ENCODE measurements at places on chromosomes 1 and 21.

DNA sequence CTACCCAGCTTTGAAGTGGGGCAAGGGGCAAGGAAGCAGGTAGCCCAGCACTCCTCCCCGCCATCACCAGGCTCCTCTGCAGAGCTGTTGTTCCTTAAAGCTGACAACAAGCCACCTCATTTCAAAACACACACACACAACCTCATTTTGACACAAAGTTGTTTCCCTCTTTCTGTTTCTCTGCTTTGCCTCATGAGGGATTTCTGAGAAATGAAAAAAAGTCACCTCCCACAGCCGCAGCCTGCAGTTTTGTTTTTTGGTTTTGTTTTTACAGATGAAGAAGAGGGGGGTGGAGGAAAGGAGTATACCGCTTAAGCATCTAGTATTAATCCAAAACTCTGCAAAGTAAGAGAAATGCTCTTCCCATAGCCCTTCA lies 12.1 kb downstream of the MCL1 start:
- no peak for DNase-seq

- no peak for DNase-seq
These were observed 187.6 kb downstream of the LRRC40 start for GRCh38 chr1:70017770-70018169.

GRCh38 chr1:53585565-53585964 lies 126.4 kb downstream of the DMRTB1 start:
- no peak for DNase-seq

DNA sequence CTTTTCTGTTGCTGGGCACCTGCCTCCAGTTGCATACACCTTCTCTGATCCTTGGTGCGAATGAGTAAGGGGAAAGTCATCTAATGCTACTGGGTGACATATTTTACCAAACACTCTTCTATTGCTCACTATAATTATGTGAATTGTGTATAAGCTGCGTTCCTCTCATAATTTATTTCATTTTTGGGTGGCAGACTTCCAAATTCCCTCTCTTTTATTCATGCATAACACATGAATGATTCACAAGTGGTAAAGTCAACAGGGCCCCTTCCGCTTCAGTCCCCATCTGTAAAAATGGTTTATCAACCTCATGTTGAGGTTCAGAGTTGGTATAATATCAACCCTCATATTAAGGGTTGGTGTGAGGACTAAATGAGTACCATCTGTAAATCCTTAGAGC lies 3.2 kb upstream of the QSOX1 start:
- peak; percentile 84 for DNase-seq

DNA sequence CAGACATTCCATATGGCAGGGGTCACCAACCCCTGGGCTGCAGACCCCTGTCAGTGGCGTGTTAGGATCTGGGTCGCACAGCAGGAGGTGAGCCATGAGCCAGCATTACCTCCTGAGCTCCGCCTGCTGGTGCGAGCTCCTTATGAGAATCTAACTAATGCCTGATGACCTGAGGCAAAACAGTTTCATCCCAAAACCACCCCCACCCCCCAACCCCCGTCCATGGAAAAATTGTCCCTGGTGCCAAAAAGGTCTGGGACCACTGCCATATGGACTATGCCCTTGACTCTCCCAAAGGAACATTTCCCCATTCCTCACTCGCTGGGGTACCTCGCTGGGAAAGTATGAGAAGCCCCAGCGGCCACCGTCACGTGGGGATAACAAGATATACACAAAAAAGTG lies 6.4 kb upstream of the CPT2 start:
- no peak for DNase-seq

GRCh38 chr1:16170283-16170673 lies 14.4 kb upstream of the EPHA2 start:
- no peak for DNase-seq

DNA sequence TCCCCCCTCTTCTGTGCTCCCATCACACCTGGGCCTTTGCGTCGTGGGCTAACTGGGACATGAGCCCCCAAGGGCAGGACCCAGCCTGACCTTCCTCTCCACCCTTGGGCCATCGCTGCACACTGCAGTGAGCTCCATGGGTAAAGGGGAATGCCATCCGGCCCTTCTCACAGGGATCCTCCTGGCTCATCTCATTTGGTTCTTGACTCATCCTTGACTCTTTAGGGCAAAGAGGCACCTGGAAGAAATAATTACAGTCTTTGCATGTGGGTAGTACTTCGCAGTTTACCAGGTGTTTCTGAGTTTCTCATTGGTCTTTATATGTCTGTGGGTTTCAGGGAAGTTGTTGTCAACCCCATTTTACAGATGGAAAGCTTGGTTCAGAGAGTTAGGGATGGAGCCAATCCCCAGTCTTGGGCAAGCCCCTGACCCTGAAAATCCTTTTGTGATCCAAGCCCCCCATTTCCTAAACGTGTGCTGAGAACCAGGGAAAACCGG lies 59.3 kb upstream of the ID3 start:
- no peak for DNase-seq

DNA sequence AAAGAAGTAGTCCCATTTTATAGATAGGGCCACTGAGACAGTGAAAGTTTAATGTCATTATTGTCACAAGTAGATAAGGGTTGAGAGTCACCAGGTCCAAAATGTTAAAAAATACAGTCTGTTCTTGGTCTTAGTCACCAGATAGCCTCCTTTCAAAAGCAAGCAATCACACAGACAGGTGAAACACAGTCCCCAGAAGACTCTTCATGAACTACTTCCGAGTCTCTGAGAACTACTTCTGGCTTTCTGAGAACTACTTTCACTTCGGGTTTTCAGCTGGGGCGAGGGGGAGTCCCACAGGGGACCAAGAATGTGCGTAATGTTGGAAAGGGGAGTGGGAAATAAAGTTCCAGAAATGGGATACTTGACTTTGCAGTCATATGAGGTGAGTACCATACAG lies 143.2 kb downstream of the HHIPL2 start:
- DNase-seq, result no peak

- DNase-seq, result no peak
These were observed 107.8 kb downstream of the DISC1 start for GRCh38 chr1:231734417-231734816.

DNA sequence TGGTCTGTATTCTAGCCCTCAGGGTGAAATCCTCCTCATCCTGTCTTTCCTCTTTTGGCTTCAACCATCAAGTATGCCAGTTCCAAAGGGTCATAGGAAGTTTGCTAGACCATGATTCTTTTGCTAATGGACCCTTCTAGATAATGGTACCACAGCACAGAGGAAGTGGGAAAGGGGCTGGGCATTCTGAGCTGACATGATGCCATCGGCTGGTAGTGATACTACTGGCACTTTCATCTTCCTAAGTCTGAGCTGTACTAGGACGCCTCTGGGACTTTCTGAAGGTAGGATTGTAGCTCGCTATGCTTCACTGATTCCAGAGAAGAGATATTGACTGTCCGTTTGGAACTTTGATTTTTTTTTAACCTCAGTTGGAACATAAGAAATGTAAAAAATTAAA lies 11.4 kb downstream of the FASLG start:
- DNase-seq, result no peak

DNA sequence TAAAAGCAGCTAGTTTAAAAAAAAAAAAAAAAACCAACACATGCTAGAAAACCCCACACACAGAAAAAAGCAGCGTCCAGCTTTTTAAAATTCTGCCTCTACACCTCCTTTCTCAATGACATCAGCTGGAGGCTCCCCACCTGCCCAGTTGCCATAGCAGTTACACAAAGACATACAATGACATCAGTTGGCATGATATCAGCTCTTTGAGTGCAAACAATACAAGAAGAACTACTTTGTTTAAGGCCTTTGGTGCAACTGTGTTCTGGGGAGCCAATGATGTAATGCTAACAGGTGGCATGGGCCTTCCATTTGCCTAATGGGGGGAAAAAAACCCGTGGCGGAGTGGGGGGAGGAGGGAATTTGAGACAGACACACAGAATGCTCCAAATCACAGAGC lies 32.9 kb downstream of the DUSP10 start:
- DNase-seq, result peak; percentile 86

DNA sequence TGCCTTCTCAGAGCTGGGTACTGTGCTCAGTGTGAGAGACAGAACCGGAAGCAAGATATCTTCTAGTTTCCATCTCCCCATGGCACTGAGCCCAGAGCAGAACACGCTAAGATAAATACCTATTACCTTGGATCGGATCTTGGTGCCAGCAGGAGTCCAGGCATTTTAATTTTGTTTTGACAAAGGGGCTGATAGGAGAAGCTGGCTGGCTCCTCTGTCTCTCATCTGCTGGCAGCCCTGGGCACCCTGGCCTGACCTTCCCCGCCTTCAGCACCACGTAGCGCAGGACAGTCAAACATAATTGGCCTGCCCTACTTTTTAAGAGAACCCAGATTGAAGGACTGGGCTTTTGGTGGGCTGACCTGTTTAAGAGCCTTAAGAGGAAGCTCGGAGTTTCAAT lies 160.7 kb upstream of the KLHDC7A start:
- DNase-seq, result no peak

GRCh38 chr1:43648221-43648847 lies 1.6 kb upstream of the KDM4A start:
- peak; percentile 39 for DNase-seq

DNA sequence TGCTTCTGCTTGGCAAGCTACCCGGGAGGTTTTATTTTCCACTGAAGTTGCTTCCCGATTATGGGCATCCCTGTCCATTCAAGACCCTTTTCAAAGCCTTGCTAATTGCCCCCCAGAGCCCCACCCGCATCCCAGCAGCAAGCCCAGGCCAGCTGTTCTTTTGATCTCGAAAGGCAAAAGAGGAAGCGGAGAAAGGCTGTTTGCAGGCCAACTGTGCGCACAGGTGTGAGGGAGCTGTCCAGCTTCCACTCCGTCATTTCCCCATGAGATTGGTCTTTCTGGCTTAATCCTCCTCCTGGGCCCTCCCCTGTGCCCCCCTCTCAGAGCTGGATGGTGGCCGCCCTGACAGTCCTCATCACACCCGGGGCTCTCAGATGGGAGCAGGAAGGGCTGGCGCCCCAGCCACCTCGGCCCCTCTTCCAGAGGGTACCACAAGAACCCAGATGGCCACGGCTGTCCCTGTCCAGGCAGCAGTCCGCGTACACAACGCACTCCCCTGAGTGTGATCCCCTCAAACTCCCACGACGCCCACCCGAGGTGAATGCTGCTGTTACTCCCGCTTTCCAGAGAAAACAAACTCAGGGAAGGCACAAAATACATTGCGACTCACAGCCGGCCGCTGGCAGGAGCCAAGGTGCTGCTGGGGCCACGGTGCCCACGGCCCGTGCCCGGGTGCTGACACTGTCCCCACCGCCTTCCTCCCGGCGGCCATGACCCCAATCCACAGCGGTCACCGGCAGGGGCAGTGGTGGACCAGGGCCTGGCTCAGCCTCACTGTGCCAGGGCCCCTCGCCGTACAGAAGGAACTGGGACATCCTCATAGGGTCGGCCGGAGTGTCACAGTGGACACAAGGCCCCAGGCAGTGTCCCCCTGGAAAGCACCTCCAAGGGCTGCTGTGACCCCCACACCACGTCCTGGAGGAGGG lies 121.9 kb downstream of the CRYAA start:
- DNase-seq, result no peak

- DNase-seq, result no peak
These were observed 32.5 kb downstream of the RGS13 start for GRCh38 chr1:192668409-192668983.

DNA sequence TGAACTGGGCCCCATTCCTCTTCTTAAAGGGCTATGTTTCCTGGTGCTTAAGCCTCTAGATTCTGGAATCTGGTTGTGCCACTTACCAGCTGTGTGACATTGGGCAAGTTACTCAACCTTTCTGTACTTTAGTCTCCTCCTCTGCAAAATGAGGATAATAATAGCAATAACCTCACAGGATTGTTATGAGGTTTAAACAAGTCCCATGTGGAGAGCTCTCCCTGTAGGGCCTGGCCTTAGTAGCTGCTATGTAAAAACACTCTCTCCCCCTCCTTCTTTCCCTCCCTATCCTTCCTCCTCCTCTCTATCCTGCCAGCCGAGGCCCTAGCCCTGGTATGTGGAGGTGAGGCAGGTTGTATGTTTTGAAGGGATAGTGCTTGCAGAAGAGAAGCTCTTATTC lies 8.2 kb upstream of the PEAR1 start:
- no peak for DNase-seq

DNA sequence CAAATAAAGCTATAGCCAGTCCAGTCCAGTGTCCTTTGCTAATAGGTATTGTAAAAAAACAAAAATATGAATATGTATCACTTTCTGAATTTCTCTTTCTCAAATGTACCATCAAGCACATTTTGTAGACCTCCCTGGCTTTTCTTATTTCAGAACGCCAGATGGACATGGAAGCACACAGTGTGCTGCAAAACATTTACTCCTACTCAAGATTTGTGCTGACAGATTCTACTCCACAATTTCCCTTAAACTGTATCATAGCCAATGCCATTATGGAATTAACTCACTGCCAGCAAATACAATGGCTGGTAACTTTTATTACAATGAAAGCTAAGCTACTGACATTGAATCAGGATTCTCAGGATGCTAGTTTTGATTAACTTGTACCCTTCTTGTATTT lies 30.8 kb upstream of the PLPPR4 start:
- no peak for DNase-seq

GRCh38 chr1:78291872-78292271 lies 198.9 kb upstream of the PTGFR start:
- DNase-seq, result no peak

- DNase-seq, result peak; percentile 61
These were observed 111.8 kb upstream of the USP25 start for GRCh38 chr21:15617964-15618363.

DNA sequence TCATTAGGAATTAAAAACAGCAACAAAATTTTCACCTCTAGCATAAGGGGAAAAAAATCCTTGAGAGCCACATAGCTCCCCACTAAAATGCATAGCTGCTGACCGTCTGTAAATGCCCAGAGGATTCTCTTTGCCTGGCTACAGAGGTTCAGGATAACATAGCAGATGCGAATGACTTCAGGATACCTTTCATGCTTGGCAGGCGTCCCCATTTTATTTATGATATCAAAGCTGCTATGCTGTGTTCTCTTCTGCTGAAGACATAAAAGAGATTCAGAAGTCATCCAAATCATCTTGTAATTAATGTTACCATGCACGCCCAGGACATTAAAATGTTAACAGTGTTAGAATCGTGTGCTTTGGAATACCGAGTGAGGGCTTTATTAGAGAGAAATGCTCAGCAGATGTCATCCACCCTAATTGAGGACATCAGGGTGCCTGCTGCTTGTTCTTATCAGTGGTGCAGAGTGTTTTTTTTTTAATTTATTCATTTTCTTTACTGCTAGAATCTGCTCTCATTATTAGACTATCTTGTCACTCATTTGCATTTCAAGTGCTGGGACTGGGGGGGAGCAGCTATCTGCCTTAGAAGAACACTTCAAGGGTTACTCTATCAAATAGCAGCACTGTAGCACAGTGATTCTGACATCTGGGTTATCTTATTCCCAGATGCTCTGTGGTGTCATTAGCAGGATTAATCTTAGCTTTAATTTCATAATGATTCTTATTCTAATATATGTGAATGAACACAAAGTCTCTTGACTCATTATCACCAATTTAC lies 139.5 kb downstream of the ZNF326 start:
- no peak for DNase-seq

DNA sequence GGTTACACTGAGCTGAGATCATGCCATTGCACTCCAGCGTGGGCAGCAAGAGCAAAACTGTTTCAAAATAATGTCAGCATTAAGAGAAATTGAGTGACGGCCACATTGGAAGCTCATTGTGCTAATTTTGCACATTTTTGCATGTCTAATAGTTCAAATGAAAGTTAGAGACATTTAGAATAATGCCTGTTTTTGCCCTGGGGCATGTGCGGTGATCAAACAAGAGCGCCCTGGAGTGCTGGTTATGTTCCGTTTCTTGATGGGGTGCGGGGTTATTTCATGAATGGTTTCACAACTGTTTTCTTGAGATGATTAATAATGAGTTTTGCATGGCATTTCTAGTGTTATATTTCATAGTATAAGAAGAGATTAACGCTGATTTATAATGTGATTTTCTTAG lies 13.1 kb downstream of the OR2T11 start:
- no peak for DNase-seq

All from kidney tubule cell (primary cell).